Forelimb muscle (tissue), 1 donor: ENCODE measurements at places on chromosomes 4 and X. TPM values are rescaled to one million over a fixed set of nuclear protein-coding genes. Genes with fewer than 3 reads are reported as not detected.

DNA sequence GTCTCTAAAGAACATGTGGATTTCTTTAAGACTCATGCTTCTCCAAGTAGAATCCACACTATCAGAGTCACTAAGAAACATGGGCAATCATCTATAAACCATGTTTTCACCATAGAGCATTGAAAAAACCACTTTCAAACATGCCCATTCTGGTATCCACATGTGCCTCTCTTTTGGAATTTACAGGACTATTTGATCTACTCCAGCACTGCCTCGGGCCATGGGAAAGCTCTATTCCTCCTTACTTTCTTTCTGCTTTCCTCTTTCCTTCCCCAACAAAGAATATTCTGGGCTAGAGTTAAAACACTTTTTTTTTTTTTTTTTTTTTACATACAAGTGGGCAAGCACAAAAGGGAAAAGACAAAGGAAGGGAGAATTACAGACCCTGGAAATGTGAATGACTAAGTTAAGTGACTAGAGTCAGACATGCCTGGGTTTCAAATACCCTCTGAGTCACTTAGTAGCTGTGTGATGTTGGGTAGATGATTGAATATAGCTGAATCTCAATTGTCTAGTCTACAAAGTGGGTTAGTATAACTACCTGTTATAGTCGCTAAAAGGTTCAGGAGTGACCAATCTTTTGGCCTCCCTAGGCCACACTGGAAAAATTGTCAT, 847.7 kb upstream of the INTU start:
- DNase-seq: no peak

- no peak for DNase-seq
Observed at GRCh38 chrX:101655534-101655933, 4.1 kb downstream of the ARMCX2 start.

DNA sequence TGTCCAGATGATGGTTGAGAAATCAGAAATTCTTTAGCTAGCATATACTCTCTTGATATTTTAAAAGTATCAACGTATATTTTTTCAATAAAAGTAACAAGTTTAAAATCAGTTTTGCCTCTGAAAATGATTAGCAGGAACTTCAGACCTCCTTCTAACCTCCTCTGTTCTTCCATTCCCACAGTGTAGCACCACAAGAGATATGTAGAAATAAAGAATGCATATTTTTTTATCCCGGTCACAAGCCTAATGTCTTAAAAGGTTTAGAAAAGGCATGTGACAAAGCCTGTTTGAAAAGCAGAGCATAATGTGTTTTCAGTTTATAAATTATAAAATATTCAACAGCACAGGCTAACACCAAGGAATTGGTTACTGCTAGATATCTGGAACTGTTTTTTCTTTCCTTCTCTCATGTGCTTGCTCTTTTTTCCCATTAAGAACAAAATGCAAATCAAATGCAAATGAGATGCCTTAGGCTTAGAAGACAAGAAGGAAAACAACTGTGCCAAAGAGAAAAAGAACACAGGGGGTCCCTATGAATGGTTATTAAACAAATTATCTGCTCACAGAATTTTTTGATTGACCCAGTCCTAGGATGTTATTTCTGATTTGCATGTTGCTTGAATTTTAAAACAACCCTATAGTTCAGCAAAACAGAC, 351.7 kb upstream of the FAM241A start:
- no peak for DNase-seq

DNA sequence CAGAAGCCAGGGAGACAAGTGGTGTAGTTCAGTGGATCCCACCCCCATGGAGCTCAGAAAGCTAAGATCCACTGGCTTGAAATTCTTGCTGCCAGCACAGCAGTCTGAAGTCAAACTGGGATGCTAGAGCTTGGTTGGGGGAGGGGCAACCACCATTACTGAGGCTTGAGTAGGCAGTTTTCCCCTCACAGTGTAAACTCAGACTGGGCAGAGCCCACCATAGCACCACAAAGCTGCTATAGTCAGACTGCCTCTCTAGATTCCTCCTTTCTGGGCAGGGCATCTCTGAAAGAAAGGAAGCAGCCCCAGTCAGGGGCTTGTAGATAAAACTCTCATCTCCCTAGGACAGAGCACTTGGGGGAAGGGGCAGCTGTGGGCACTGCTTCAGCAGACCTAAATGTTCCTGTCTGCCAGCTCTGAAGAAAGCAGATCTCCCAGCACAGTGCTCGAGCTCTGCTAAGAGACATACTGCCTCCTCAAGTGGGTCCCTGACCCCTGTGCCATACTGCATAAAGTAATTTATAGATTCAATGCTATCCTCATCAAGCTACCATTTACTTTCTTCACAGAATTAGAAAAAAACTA, 163.2 kb downstream of the HHIP start:
- no peak for DNase-seq

DNA sequence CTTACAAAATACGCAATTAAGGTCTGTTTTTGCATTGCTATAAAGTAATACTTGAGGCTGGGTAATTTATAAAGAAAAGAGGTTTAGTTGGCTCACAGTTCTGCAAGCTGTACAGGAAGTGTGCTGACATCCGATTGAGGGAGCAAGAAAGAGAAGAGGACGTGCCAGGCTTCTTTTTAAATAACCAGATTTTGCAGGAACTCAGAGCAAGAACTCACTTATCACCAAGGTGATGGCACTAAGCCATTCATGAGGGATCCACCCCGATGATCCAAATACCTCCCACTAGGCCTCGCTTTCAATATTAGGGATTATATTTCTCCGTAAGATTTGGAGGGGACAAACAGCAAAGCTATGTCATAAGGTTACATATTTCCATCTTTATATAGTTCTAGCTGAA, 456.7 kb downstream of the GLUD2 start:
- no peak for DNase-seq

Gene FAM184B
- 7.7 TPM for polyA plus RNA-seq

GRCh38 chr4:153592064-153592463, 92.0 kb upstream of the TLR2 start:
- DNase-seq: no peak

Gene IGFBP7
- 102 TPM for polyA plus RNA-seq

DNA sequence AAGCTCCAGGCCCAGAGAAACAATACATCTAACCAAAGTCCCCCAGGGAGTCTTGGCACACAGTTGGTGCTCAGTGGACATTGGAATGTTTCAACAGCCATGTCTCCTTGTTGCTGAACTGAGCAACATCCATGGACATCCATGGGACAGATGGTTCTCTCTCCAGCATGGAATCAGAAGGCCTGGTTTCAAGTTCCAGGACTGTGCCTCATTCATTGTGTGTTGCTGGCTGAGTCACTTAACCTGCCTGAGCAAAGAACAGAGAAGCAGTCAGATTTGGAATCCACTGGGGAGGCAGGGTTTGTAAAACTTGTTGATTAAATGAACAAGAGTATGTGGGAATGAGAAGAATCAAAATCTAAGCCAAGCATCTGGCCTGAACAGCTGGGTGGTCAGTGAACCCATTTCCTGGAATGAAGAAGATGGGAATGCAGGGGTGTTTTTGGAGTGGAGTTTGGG, 147.9 kb downstream of the CHIC2 start:
- DNase-seq: no peak
